ENCODE measurements at places on chromosomes 1 and 21.

DNA sequence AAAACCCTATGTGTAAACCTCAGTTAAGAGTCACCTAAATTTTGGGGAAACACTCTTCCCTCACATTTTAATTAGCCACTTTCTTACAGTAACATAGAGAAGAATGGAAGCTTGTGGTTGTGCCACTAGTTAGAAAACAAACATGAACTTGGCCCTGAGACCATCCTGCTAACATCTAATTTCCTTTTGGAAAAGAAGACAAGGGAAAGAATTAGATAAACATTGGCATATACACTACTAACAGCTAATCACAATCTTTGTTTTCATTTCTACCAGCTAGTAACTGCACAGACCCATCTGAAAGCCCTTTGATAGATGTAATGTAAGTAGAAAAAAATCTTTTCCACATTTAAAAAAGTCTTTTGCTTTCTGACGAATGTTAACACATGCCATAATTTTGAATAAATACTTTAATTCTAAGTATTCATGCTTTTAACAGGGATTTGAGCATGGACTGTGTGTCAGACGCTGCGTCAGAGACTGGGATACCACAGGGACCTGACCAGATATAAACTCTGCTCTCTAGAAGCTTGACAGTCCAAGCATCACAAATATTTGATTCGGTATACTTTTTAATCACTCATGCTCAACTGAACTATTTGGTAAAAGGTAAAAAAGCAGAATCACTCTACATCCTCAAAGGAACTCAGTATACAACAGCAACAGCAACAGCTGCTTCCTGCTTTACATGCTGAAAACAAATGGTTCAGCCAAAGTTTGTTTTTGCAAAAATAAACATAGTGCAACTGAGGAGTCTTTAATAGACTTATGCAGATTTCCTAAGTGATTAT lies 30.2 kb downstream of the DPH5 start:
- no peak for DNase-seq

DNA sequence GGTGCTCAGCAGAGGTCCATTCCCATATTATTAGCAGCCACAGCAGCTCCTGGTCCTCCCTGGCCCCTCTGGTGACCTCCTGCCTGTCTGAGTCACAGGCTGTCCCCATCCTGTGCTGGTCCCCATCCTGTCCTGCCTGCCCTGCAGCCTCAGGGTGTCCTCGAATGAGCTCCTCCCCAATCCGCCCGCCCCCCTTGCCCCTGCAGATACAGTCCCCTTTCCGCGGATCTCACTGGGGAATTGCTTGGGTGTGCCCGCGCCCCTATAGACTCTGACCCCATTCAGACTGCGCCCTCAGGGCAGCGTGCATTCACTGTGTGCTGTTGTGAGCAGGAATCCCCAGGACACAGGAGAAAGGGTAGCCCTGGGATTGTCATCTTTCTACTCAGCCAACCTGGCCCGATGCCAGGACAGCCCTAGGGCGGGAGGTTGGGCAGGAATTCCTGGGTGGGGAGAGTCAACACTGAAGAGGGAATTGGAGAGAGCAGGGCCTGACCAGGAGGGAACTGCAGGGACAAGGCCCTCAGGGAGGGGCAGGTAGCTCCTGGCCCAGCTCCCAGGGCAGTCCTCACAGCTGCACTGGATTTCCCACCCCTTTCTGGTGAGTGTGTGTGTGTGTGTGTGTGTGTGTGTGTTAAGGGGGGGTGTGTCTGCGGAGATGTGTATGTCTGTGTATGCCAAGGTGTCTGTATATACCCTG lies 1.1 kb upstream of the GUCA2A start:
- DNase-seq, result peak; percentile 69

DNA sequence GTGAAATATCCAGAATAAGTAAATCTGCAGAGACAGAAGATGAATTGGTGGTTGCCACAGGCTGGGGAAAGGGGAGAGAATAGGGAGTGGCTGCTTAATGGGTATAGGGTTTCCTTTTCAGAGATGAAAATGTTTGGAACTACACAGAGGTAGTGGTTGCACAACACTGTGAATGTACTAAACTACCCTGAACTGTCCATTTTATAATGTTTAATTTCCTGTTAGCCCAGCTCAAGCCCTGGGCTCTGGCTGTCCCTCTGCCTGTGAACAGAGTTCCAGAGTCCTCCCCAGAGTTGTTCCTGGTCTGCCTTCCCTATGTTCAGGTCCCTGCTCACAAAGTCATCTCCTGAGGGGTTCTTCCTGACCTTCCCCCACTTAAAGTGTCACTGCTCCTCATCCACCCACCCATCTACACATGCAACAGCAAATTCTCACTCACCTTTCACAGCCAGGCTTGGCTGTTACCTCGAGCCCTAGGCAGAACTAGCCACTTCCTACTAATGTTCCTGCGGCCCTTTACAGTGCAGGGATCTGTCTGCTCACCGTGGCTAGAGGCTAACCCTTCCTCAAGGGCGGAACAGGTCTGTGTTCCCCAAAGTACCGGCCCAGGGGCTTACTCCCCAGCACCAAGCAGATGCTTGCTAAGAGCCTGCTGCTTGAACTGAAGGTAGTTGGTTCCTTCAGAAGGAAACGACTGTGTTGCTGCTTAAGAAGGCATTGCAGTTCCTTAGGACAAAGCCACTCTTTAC lies 22.4 kb downstream of the DHCR24 start:
- no peak for DNase-seq

GRCh38 chr1:199671684-199672083 lies 355.8 kb upstream of the NR5A2 start:
- DNase-seq, result no peak

DNA sequence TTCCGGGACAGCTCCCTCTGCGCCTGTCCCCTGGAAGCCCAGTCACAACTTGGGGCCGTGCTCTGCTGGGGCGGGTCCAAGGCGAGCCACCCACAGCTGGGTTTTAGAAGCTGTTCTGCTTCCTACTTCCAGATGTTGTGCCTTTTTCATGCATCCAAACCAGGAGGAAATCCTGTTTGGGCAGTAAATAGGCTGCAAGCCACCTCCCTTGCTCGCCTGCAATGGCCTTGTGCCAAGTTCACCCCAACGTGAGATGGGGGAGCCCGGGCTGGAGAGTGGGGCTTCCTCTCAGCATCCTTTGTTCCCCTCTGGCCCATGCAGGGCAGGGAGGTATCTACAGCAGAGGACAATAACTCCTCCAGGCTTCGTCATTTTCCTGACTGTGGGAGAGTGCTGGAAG lies 73.2 kb downstream of the DMRTB1 start:
- no peak for DNase-seq

DNA sequence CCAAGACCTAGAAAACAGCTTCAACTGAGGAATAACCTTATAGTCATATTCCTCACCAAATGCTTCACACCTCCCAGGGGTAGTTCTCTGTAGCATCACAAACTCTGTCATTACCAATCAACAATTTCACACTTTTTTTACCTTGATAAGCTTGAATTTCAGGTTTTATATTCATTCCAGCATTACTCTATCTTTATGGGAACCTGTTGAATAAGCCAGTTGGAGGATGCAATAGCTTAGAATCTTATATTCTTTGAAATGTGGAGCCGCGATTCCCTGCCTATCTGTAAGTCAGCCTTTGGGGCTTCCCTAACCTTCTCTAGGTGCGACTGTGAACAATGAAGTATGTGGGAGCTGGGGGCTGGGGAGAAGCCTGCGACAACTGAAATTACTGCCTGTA lies 145.4 kb downstream of the GREM2 start:
- DNase-seq, result no peak

GRCh38 chr1:174209347-174210187 lies 50.2 kb downstream of the RABGAP1L start:
- no peak for DNase-seq

GRCh38 chr1:81710857-81711256 lies 89.9 kb upstream of the ADGRL2 start:
- DNase-seq, result no peak

GRCh38 chr1:218995091-218995665 lies 178.5 kb upstream of the LYPLAL1 start:
- DNase-seq, result no peak

GRCh38 chr1:87452648-87453047 lies 124.0 kb downstream of the LMO4 start:
- DNase-seq, result no peak

- DNase-seq, result no peak
Observed at GRCh38 chr1:26727476-26727875, 31.7 kb downstream of the ARID1A start.

DNA sequence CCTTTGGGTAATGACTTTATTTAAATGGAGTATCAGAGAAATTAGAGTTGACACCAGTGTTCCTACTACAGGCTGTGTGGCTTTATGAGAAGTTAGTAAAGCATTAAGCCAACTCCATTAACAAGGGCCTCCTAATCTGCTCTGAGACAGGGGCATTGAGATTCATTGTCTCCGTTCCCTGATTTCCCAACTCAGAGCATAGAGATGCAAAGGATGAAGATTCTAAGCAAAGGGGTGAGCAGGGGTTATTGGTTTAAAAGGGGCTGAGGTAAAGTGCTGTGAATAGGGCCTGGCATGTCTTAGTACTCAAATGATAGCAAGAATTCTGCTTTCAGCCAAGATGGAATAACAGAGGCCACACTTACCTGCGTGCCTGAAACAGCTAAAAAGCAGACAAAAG lies 428.4 kb downstream of the PTPRU start:
- DNase-seq, result no peak

- DNase-seq, result no peak
Observed at GRCh38 chr1:179052776-179053175, 27.1 kb downstream of the FAM20B start.

- DNase-seq, result no peak
Observed at GRCh38 chr1:160797861-160798273, 1.9 kb downstream of the LY9 start.

DNA sequence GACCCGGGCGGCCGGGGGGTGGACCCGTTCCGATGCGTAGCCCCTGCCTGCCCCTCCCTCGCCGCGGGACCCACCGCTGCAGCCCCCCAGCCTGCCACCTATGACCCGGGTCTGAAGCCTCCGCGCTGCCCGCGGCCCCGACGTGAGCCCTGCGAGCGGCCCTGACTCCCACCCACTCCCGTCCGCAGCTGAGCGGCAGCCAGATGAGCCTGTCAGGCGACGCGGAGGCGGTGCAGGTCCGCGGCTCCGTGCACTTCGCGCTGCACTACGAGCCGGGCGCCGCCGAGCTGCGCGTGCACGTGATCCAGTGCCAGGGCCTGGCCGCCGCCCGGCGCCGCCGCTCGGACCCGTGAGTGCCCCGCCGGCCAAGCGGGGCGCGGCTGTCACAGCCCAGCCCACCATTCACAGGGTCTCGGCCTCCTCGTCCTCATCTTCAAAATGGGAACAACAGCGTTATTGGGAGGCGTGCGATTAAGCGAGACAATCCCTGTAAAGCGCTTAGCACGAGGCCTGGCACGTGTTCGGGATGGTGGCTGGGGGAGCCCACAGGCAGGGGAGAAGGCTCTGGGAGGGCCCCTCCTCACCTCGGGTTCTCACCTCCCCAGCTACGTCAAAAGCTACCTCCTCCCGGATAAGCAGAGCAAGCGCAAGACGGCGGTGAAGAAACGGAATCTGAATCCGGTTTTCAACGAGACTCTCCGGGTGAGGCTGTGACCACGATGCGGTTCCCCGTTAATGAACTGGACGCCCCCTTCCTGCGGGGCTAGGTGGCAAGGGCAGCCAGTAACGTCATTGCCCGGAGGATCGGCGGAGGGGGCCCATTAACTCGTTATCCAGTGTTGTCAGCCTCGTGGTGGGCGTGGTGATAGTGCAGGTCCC lies 8.2 kb downstream of the SYTL1 start:
- DNase-seq, result peak; percentile 81

DNA sequence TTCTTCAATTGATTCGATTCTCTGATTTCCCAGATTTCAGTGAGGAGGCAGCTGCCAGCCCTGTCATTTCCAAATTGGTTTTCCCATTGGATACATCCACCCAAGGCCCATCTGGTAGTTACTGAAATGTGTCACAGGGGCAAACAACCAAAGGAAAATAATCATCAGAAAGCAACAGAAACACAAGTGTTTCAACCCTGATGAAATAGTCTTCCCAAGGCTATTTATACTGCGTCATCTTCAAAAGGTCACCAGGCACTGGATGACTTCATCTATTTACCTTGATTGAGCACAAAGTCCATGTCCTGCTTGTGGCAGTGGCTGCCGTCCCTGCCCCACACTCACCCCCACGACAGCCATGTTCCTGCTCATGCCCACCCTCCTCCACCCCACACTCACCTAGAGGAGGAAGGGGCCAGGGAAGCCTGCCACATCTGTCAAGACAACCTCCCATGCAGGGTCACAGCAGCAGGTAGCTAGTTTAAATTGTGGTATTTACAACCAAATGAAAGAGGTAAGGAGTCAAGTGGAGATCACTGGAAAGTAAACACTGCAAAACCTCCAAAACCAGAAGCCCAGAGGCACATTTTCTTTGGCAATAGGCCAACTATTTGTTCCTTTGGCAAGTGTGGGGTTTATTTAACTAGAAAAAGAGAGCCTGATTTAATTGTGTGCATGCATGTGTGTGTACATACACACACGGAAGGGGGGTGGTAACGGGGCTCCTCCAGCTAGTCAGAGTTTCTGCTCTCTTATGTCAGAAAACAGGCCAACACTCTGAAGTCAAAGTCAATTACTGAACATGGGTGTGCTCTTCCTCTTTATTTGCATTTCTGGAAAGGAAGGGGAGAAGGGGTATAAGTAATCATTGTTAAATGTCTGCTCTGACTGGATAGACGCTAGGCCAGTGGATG lies 49.5 kb upstream of the RAB4A start:
- DNase-seq, result peak; percentile 50

DNA sequence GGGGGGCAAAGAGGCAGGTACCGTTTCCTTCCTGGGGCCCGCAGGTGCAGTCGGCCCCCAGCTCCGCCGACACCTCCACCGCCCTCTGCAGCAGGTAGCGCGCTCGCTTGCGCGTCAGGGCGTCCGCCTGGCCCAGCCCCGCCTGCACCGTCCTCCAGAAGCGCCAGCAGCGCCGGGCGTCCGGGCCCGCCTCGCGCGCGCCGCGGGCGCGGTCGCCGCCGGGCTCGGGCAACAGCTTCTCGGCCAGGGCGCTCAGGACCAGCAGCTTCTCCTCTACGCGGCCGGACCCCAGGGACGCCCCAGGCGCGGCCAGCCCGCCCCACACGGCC lies 863 bp downstream of the TARBP1 start:
- no peak for DNase-seq

- DNase-seq, result no peak
Observed at GRCh38 chr1:54606096-54606989, 17.0 kb downstream of the FAM151A start.

GRCh38 chr1:20325844-20326420 lies 35.3 kb downstream of the VWA5B1 start:
- no peak for DNase-seq

- peak; percentile 97 for DNase-seq
Observed at GRCh38 chr1:19450811-19451515, 34.4 kb downstream of the CAPZB start.
